ENCODE measurements at places on chromosomes 1 and 21. TPM values are rescaled to one million over a fixed set of nuclear protein-coding genes. Genes with fewer than 3 reads are reported as not detected.

- H3K27me3 ChIP-seq, result no peaks in the 10 kb centered on the region
- H3K4me1 ChIP-seq, result no peaks in the 10 kb centered on the region
- no peak overlapping the region for H3K4me3 ChIP-seq
- H3K36me3 ChIP-seq, result no peaks in the 10 kb centered on the region
Observed at GRCh38 chr1:71796006-71796405, 486.3 kb downstream of the NEGR1 start.

DNA sequence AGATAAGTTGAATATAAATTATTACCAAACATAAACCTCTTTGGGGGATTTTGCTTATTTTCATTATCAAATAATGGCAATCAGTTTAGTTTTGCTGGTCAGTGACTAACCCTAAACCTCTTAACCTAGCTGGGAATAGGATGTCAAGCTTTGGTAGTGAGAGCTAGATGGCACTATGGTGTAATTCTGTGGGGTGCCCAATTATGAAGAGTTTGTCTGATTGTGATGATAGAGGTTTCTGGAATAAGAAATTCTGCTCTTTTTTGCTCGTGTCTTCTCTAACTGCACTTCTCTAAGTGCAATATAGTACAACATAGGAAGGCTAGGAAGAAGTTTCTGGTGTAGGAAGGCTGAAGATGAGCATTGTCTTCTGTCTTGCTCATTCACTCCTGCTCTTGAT, 59.8 kb downstream of the XCL1 start:
- no peak overlapping the region for H3K4me3 ChIP-seq
- H3K27ac ChIP-seq, result peak overlapping the region; percentile 100
- H3K27me3 ChIP-seq, result no peaks in the 10 kb centered on the region
- peaks cover 50% of the 10 kb centered on the region for H3K4me1 ChIP-seq
- H3K36me3 ChIP-seq, result no peaks in the 10 kb centered on the region

RNF186 gene
- total RNA-seq, result 0.24 TPM

DNA sequence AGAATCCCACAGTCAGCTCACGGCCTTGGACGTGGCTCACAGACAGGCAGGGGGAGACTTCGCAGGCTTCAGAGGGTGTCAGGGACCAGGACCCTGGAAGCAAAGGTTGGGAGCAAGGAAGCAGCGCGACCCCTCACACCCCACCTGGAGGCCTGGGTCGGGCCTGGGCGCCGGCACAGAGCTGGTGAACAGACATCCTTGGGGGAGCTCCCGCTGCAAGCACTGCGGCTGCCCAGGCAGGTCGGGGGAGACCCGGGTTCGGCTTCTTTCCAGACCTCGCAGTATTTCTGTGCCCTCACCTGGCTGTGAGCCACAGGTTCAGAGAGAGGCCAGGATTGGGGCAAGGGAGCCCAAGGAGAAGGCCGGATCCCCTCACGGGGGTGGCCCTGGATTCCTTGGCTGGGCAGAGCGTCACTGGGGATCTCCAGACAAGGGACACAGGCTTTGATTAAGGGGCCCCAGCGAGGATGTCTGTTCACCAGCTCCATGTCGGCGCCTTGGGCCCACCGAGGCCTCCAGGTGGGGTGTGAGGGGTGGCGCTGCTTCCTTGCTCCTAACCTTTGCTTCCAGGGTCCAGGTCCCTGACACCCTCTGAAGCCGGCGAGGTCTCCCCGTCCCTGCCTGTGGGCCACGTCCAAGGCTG, 37.9 kb upstream of the TSPEAR start:
- H3K4me1 ChIP-seq, result no peaks in the 10 kb centered on the region
- DNase-seq, result no peak
- no peaks in the 10 kb centered on the region for H3K36me3 ChIP-seq
- no peak overlapping the region for H3K4me3 ChIP-seq
- peaks cover 9% of the 10 kb centered on the region for H3K27me3 ChIP-seq

DNA sequence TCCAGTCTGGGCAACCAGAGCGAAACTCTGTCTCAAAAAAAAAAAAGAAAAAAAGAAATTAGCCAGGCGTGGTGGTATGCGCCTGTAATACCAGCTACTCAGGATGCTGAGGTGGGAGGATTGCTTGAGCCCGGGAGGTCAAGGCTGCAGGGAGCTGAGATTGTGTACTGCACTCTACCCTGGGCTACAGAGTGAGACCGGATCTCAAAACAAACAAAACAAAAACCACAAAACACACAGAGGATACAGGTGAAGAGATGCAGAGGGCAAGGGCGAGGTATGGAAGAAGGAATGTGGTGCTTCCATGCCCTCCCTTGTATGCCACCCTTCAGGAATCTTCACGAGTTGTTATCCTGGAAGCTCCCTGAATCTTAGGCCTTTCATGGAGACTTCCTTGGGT, 68.5 kb downstream of the NDUFS5 start:
- peaks cover 27% of the 10 kb centered on the region for H3K4me1 ChIP-seq
- no peaks in the 10 kb centered on the region for H3K36me3 ChIP-seq
- no peak overlapping the region for H3K4me3 ChIP-seq
- H3K27me3 ChIP-seq, result no peaks in the 10 kb centered on the region

DNA sequence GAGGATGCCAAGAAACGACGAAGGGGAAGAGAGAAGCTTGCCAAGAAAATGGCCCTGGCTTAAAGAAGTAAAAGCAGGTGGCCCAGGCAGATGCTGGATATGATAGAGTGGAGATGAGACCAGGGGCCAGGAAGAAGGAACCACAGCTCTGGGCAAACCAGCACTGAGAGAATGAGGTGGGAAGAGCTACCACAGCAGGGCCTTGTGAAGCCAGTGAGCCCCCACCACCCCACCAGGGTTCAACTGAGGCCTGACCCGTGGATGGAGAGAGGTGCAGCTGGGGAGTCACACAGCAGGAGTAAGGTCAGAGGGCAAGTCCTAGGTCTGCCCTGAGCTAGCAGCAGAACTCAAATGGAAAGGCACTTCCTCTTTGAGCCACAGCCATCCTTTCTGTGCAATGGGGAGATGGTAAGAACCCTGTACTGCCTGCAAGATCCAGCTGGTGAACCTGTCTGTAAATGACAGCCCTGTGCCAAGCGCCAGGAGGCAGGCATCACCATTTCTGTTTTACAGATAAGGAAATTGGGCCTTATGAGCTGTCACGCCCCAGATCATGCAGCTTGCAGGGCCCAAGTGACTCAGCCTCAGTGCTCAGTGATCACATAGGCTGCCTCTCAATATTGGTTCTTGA, 8.5 kb downstream of the SH3BGRL3 start:
- H3K36me3 ChIP-seq, result no peaks in the 10 kb centered on the region

- no peaks in the 10 kb centered on the region for H3K27me3 ChIP-seq
- no peak overlapping the region for H3K27ac ChIP-seq
- DNase-seq, result no peak
Observed at GRCh38 chr1:107643766-107644165, 321.2 kb downstream of the VAV3 start.

GRCh38 chr1:9542430-9542829, 3.2 kb downstream of the SLC25A33 start:
- H3K27me3 ChIP-seq, result no peaks in the 10 kb centered on the region
- H3K27ac ChIP-seq, result peak overlapping the region; percentile 51
- H3K4me1 ChIP-seq, result peaks cover 32% of the 10 kb centered on the region
- no peaks in the 10 kb centered on the region for H3K36me3 ChIP-seq
- no peak for DNase-seq

WARS2 gene
- 7.1 TPM for total RNA-seq

GRCh38 chr1:117014209-117014608, 12.6 kb downstream of the CD101 start:
- no peaks in the 10 kb centered on the region for H3K4me1 ChIP-seq
- DNase-seq, result no peak
- H3K27me3 ChIP-seq, result no peaks in the 10 kb centered on the region
- no peaks in the 10 kb centered on the region for H3K36me3 ChIP-seq
- no peak overlapping the region for H3K27ac ChIP-seq

PTAFR gene
- 1.1 TPM for total RNA-seq

- DNase-seq, result peak; percentile 33
- H3K4me3 ChIP-seq, result no peak overlapping the region
Observed at GRCh38 chr1:109438798-109439297, 12.6 kb upstream of the PSMA5 start.

- peaks cover 8% of the 10 kb centered on the region for H3K4me1 ChIP-seq
- no peak overlapping the region for H3K4me3 ChIP-seq
- no peak overlapping the region for H3K27ac ChIP-seq
- no peaks in the 10 kb centered on the region for H3K36me3 ChIP-seq
Observed at GRCh38 chr1:31102501-31102950, 37.0 kb upstream of the PUM1 start.

GRCh38 chr21:41429305-41429704, 3.3 kb downstream of the MX1 start:
- peaks cover 6% of the 10 kb centered on the region for H3K4me1 ChIP-seq
- no peak overlapping the region for H3K27ac ChIP-seq
- no peak overlapping the region for H3K4me3 ChIP-seq
- DNase-seq, result no peak

OR2AK2 gene
- total RNA-seq, result not detected

DNA sequence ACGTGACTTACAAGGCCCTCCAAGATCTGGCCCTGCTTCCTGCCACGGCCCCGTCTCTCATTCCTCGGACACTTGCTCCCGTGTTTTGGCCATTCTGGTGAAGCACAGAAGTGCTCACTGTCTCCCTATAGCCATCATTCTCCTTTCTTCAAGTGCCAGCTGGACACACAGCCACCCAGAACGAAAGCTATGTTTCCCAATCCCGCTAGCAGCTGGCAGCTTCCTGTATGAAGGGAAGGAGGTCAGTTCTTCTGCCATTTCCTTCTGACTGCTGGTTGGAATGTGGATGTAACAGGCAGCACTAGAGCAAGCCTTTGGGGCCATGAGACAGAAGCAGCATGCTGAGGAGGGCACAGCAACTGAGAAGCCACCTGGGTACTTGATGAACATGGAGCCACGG, 82.8 kb downstream of the TGFBR3 start:
- no peaks in the 10 kb centered on the region for H3K36me3 ChIP-seq
- H3K27ac ChIP-seq, result peak overlapping the region; percentile 66
- H3K4me3 ChIP-seq, result no peak overlapping the region
- peaks cover 68% of the 10 kb centered on the region for H3K4me1 ChIP-seq
- no peaks in the 10 kb centered on the region for H3K27me3 ChIP-seq

DNA sequence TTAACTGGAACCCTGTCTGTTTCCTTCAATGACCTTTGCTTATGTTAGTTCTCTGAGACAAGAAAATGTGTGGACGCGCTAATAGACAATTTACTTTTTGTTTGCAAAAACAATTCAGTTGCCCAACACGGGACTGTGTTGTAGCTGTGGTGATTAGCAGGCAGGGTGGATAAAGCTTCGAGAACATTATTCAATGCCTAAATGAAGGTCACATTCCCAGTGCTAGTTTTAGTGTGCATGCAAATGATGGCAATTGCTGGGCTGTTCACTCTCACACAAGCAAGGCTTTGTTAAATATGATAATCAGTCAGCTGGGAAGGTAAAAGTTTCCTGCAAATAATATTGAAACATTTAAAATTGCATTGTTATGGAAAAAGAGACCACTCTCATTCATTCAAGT, 188.4 kb downstream of the BACH1 start:
- H3K36me3 ChIP-seq, result no peaks in the 10 kb centered on the region
- H3K27ac ChIP-seq, result no peak overlapping the region
- no peak for DNase-seq
- H3K4me3 ChIP-seq, result no peak overlapping the region

DNA sequence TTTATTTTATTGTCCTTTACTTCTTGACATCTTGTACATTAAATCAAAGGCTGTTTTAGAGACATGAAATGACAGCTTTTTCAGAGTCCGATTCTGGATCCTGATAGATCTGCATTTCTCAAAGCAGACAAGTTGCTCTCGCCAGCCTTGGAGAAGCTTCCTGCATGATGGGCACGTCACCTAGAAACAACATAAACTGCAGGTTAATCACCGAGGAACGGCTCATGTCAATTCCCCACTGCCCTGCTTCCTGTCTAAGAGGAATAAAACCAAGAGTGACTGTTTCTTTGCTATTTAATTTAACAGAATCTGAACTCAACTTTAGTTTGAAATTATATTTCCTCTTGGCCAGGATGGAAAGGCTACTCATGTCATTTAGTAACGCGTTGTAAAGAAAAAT, 77.0 kb downstream of the RWDD3 start:
- H3K4me3 ChIP-seq, result peak overlapping the region; percentile 13
- no peaks in the 10 kb centered on the region for H3K4me1 ChIP-seq
- no peak overlapping the region for H3K27ac ChIP-seq
- no peaks in the 10 kb centered on the region for H3K36me3 ChIP-seq
- H3K27me3 ChIP-seq, result no peaks in the 10 kb centered on the region
- DNase-seq, result no peak

DNA sequence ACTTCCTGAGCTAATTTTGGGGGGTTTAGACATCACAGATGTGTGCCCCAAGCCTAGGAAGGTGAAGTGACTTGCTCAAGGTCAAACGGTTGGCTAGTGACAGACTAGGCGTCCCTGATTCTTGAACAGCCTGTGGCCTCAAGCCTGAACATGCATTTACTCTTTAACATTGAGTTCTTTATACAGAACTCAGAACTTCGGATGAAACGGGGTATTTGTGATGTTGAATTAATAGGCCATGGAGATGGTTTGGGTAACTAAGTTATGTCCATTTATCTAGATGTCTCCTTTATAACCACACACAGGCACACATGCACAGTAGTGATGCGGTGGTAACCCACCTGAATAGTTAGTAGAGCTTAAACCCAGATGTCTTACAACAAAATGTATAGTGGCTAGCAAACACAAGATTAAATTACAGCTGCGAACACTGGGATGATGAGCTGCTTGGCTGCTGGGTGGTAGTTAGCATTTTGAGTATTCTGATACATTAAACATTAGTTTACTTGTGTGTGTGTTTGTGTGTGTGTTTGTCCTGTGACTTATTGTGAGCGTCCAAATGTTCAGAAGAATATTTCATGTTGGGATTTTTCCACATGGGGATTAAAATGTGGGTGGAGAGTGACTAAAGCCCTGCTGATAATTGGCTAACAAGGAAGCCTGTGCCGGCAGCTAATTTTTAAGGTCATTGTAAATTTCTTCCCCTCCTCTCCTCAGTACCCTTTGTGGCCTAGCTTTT, 2.3 kb downstream of the ATP1A1 start:
- peak overlapping the region; percentile 93 for H3K4me3 ChIP-seq
- H3K4me1 ChIP-seq, result peaks cover 46% of the 10 kb centered on the region
- DNase-seq, result no peak
- H3K36me3 ChIP-seq, result no peaks in the 10 kb centered on the region
- no peaks in the 10 kb centered on the region for H3K27me3 ChIP-seq
- peak overlapping the region; percentile 94 for H3K27ac ChIP-seq

DNA sequence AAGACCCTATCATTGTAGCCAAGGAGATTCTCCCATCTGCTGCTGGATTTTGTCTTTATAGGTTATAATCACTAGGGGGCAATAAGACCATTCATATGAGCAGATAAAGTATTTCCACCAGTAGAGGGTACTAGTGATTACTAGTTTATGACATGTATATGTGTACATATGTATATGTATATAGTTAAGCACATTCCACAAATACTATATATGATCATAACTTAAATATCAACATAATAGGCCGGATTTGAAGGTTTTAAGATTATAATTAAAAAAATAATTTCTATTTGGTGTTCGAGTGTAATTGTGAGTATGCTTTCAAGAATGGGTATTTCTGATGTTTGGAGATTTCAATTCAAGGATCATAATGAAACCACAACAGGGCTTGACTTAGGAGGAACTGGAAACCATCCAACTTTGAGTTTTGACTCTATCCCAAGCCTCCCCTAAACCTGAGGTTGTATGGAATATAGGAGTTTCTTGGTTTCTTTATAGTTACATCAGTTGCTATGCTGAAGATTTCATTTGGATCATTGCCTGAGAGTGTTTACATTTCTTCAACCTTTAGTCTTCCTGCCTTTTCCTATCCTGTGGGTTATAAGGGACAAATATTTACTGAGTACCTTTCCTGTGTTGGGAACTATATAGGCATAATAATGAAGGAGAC, 16.9 kb downstream of the TCEANC2 start:
- H3K4me1 ChIP-seq, result no peaks in the 10 kb centered on the region
- no peak overlapping the region for H3K27ac ChIP-seq
- H3K4me3 ChIP-seq, result no peak overlapping the region

KCNJ9 gene
- not detected for total RNA-seq

Data from gastrocnemius medialis (tissue), 4 donors.